ENCODE measurements at places on chromosomes 5 and 9.

- no peak for DNase-seq
Measured at GRCh38 chr9:26562338-26562737, 330.3 kb downstream of the CAAP1 start.

- no peak for DNase-seq
Measured at GRCh38 chr5:135095052-135095715, 61.2 kb upstream of the PITX1 start.

- DNase-seq = no peak
Measured at GRCh38 chr9:72733895-72734294, 212.5 kb downstream of the TMC1 start.

GRCh38 chr9:112369817-112370216 is 10.1 kb upstream of the HSDL2 start:
- DNase-seq = no peak

DNA sequence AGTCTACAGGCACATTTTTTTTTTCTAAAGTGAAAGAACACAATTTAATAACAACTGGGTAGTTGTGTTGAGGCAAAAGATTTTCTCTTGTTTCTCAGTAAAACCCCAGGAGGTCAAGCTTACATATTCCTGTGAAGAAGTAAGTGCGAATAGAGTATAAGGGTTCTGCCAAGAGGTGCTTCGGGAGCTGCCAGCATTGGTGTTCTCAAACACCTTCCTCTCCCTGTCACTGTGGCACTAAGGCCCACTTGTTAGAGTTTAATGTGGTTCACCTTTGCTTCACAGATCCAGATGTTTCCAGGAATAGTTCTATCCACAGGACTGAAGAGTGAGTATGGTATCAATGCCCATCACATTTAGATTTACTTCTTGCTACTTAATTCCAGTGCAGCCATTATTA is 91.7 kb upstream of the C6 start:
- no peak for DNase-seq

DNA sequence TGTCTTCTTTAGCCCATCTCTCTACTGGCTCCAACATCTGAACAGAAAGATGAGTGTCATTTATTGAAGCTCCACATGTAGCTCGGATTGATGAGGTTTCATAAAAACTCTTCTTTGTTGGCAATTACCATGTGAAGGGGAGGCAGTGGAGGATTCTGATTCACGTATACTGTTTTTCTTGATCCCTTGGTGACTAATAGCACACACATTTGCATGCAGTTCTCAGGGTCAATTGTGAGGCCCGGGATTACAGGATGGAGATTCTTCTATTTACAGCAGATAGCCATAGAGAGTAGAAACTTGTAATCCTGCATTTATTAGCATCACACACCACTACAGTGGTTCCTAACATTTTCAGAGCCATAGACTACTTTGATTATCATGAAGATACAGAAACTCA is 133.2 kb upstream of the MARCHF11 start:
- no peak for DNase-seq

DNA sequence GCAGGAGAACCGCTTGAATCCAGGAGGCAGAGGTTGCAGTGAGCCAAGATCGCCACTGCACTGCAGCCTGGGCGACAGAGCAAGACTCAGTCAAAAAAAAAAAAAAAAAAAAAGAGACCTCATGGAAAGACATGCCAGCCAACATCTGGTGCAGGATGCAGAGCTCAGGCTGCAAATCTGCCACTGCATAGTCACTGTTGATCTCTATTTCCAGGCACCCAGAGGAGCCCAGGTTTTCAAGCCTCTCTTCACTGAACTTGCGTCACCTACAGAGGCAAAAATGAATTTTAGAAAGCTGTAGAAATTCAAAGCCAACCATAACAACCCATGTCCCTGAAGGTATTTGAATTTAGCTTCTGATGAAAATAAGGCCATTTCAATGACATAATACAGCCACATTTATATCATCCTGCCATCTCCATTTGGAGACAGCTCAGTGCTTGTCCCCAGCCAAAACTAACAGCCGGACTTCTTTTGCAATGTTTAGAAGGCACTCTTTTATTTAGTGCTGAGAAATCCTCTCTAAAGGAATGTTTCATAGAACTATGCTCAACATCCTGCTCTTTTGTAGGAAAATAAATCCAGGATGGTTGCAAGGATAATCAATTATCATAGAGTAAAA is 113.3 kb downstream of the SNX18 start:
- no peak for DNase-seq

DNA sequence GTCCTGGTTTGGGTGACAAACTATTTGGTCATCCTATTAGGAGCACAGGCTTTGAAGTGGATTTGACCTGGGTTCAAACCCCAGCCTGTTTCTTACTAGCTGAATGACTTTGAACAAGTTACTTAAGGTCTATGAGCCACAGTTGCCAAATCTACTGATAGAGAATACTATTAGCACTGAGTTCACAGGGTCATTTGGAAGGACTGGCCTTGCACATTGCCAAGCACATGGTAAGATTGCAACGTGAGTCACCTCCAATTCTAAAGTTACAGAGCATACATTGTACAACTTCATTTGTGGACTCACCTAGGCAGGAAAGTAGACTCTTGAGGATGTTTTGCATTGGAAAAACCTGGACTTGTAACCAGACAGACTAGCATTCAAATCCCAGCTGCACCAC is 38.9 kb downstream of the MFAP3 start:
- no peak for DNase-seq

GRCh38 chr9:71858812-71859211 is 52.2 kb downstream of the ABHD17B start:
- no peak for DNase-seq

DNA sequence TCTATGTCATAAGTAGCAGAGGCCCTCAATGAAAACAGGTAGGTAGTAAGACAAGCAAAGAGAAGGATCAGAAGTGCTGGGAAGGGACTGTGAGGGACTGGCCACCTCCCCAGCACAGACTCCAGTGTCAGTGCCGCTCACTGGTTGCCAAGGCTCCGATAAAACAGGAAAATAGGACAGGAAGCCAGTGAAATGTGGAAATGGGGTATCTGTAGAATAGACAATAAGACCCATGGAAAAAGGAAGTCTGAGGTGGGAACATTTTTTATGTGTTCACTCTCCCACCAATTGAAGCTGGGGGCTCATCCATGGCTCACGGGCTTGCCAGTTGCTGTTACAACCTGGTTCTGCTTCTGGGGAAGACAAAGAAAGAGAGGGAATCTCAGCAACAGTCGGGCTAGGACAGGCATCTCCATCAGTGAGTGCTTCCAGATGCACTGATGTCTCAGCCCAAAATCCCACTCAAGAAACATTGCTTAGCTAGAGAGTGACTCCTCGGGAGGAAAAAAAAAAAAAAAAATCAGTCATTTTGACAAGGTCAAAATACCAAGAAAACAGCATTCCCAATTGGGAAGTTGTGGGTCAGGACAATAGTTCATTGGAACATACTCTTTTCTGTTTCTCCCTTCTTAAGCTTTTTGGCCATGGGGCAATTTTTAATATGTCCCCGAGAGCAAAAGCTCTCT is 27.6 kb upstream of the NFIB start:
- no peak for DNase-seq

- DNase-seq = no peak
Measured at GRCh38 chr5:120532835-120533234, 68.7 kb downstream of the PRR16 start.

- no peak for DNase-seq
Measured at GRCh38 chr9:79026316-79026715, 545.4 kb upstream of the TLE4 start.

DNA sequence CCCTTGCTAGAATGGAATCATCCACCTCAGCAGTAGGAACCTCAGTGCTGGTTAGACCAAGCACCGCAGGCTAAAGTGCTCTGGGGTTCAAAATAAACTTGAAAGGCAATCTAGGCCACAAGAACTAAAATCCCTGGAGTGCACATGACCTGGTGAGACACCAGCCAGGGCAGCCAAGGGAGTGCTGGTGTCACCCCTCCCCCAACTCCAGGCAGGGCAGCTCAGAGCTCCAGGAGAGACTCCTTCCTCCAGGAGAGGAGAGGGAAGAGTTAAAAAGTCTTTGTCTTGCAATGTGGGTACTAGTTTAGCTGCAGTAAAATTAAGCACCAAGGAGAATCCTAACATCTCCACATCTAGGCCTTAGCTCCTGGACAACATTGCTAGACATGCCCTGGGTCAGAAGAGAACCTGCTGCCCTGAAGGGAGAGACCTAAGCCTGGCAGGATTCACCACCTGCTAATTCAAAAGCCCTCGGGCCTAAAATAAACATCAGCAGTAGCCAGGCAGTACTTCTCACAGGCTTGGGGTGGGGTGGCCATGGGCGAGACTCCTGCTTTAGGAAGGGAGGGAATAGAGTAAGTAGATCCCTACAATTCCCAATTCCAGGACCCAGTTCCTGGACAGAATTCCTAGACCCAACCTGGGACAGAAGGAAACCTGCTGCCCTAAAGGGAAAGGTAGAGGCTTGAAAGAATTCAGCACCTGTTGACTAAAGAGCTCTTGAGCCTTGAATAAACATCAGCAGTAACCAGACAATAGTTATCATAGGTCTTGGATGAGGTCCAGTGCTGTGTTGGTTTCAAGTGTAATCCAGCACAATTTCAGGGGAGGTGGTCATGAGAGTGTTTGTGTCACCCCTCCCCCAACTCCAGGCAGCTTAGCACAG is 25.8 kb downstream of the UGT3A2 start:
- no peak for DNase-seq

DNA sequence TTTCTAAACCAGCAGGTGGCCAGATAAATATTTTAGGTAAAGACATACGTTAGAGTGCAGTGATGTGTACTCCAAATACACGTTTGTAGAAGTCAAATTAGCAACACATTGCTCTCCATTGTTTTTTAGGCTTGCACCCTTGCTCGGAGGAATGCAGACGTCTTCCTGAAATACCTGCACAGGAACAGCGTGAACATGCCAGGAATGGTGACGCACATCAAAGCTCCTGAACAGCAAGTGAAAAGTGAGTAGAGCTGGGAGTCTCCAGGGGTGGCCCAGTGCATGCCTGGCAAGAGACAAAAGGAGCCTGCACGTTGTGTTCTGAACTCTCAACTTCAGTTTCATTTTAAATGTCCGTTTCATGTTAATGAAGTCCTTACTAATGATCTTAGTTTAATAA is 207.5 kb upstream of the OTULINL start:
- no peak for DNase-seq

DNA sequence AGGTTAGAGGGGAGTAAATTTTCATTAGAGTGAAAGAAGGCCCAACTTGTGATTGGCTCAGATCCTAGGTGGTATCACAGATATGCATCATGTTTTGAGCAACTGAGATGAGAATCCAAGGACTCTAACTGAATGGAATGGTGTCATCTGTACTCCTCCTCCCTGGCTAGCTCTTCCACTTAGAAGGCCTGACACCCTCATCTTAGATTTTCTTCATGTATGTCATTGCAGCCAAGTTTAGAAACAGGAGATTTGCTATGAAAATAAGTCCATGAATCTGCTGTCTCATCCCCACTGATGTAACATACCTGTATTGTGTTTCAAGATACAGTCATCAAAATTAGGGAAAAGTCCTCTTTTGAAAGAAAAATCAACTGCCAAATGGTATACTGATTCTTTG is 54.4 kb downstream of the ITGA1 start:
- no peak for DNase-seq

GRCh38 chr5:107607671-107608345 is 62.9 kb downstream of the EFNA5 start:
- DNase-seq = no peak

- DNase-seq = no peak
Measured at GRCh38 chr5:34928267-34928666, 1.1 kb upstream of the DNAJC21 start.

DNA sequence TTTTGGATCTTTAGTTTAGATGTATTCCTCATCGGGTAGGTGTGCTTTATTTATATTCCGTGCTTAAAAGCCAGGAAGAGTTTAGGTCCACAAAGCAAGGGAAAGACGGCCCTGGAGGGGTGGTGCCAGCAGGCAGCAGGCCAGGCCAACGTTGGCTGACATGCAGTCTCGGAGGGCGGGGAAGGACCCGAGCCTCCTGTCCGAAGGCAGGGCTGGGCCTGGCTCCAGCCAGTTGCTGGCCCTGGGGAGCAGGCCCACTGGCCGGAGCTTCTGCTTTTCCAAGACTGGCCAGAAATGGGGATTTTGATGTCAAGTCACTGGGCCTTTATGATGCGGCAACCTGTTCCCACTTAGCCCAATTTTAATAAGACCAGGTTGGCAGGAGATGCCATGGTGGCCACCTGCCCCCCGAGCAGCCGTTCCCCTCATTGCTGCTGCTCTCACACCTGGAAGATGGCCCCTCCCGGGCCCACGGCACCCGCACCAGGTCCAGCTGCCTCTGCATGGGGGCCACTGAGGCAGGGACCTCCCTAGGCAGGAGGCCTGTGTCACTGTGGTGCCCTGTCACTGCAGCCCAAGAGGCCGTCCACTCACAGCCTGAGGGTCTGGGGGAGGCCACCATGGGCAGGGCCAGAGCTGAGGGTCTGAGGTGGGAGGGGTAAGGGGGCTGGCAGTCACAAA is 23.2 kb downstream of the LPCAT1 start:
- no peak for DNase-seq

- DNase-seq = no peak
Measured at GRCh38 chr9:131149688-131150053, 24.3 kb downstream of the NUP214 start.

GRCh38 chr9:93004561-93004960 is 53.9 kb upstream of the SUSD3 start:
- DNase-seq = no peak

GRCh38 chr9:6598249-6598725 is 47.2 kb downstream of the GLDC start:
- DNase-seq = no peak

DNA sequence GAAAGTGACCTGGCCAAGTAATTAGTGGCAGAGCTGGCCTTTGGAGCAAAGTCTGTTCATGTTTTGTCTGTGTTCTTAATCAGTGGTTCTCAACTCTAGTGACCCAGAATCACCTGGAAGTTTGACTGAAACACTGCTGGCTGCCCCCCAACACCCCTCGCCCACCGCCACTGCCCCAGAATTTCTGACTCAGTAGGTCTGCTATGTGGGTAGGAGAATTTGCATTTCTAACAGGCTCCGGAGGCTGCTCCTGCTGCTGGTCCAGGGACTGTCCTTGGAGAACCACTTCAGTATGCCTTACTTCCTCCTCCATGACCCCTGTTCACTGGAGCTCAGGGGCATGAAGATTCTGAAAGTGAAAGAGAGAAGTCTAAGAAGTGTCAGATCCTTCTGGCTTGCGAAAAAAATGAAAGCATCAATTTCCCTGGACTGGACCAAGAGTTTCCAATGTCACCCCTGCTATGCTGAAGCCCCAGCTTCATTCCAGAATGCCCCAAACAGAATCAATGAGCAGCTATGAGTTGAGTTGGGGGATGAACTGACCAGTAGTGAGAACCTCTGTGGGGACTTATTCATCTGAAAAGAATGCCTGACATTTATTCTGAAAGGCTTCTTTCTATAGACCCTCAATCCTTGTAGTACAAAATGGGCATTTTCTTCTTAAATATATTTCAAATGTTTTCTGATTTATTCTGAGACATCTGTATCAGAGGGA is 20.8 kb upstream of the COL15A1 start:
- no peak for DNase-seq

- DNase-seq = no peak
Measured at GRCh38 chr5:15056988-15057592, 185.5 kb upstream of the ANKH start.
